ENCODE measurements at places on chromosomes 11 and 22.
A peak's percentile ranks its signal among the peaks of the same experiment; 100 is the strongest.

- DNase-seq, result no peak
Measured at GRCh38 chr11:47724041-47724729, 9.0 kb upstream of the AGBL2 start.

DNA sequence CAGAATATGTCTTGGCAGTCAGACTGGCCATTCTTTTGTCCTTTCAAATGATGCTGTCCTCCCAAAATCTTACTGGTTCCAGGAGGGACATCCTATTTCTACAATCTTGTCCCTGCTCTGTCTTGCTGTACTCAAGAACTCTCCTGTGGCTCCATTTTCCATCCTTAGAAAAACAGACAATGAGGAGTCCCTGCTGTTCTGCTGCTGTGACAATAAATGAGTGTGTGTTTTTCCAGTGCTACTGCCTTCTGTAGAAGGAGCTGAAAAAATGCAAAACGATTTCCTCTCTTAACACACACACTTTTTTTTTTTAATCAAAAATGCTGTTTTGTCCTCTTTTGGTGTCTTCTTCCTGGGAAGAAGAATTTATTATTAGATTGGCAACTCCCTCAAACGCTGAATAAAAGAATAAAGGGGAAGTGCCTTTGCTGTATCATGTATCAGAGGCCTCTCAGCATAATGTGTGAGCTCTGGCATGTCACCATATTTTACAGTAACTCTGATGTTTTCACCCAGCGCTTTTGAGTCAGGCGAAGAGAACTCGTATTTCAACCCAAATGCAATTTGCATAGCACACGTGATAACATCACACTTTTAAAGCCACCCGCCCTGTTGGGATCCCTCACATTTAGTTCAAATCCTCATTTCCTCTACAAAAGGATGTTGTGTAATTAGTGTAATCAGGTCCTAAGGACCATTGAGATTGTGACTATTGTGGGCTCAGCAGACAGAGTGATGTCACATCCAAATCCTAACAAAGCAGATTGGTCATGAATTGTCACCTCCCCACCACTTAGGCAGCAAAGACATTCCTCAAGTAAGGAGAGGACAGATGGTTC, 496.0 kb upstream of the LARGE1 start:
- no peak for DNase-seq

DNA sequence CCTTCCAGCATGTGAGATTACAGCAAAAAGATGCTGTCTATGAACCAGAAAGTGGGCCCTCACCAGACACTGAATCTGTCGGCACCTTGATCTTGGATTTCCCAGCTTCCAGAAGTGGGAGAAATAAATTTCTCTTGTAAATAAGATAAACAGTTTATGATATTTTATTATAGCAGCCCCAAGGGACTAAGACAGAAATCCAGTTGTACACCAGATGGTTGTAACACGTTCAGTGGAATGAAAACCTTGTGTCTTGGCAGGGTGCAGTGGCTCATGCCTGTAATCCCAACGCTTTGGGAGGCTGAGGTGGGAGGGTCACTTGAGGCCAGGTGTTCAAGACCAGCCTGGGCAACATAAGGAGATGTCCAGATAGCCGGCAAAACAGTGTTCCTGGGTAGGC, 61.8 kb downstream of the MCHR1 start:
- no peak for DNase-seq

DNA sequence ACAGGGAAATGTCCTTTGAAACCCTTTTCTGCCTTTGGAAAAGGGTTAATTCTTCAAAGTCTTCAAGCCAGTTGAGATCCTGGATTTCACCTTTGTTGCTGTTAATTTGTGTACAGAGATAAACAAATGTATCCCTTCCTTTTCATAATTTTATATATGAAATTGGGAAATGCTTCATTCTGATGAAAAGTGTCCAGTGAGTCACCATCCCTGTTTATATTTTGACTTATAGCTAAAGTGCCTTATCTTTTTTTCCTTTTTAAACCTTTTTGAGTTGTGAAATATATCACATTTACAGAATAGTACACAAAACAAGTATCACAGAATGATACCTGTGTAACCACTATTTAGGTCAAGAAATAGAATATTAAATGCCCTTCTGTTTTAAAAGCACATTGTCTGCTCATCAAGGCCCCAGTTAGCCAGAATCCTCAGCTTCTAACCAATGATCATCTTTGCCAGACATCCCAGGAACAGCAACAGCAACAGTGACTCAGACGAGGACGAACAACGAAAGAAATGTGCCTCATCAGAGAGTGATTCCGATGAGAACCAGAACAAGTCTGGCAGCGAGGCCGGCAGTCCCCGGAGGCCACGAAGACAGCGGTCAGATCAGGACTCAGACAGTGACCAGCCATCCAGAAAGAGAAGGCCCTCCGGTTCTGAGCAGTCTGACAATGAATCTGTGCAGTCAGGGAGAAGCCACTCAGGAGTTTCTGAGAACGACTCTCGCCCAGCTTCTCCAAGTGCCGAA, 27.3 kb downstream of the CTR9 start:
- DNase-seq, result no peak

- DNase-seq, result peak; percentile 21
Measured at GRCh38 chr11:95084509-95084908, 5.1 kb upstream of the ENDOD1 start.

- no peak for DNase-seq
Measured at GRCh38 chr11:3022300-3022967, 30.3 kb upstream of the NAP1L4 start.

DNA sequence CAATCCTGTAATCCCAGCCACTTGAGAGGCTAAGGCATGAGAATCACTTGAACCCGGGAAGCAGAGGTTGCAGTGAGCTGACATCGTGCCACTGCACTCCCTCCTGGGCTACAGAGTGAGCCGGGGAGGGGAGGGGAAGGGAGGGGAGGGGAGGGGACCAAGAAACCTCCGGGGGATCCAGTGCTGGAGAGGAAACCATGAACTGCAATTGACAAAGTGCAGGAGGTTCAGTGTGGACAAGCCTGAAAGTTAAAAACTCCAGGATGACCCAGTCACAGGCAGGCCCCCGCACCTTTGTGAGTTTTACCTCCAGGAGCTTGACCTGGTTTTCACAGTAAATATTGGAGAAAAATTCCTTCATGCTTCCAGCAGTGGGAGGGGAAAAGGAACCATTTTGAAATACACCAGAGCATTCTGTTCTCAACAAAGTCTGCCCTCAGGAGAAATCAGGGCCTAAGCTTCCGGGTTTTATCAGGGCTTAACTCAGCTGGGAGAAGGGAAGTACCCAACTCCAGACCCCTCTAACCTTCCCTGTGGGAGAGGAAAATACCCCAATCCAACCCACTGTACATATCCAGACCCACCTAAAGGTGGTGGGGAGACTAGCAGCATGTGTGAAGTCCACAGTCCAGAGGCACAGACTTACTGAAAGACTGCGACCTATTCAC, 15.5 kb upstream of the ZFTA start:
- DNase-seq, result no peak

- no peak for DNase-seq
Measured at GRCh38 chr11:1815751-1816150, 19.0 kb upstream of the SYT8 start.

DNA sequence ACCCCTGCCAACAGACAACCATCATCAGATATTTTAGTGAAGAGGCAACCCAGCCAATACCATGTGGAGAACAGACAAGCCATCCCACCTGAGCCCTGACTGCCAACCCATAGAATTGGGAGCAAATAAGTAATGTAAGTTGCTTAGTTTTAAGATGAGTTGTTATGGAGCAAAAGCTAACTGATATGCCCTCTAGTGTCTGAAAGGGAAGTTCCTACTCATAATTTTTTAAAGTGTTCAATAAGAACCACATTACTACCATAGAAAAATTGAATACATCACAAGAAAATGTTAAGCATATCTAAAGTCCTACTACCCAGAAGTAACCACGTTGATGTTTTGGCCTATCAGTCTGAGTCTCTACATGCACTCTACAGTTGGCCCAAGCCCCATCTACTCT, 50.8 kb upstream of the SLC36A4 start:
- DNase-seq, result no peak

- no peak for DNase-seq
Measured at GRCh38 chr22:46794491-46794890, 32.0 kb downstream of the TBC1D22A start.

DNA sequence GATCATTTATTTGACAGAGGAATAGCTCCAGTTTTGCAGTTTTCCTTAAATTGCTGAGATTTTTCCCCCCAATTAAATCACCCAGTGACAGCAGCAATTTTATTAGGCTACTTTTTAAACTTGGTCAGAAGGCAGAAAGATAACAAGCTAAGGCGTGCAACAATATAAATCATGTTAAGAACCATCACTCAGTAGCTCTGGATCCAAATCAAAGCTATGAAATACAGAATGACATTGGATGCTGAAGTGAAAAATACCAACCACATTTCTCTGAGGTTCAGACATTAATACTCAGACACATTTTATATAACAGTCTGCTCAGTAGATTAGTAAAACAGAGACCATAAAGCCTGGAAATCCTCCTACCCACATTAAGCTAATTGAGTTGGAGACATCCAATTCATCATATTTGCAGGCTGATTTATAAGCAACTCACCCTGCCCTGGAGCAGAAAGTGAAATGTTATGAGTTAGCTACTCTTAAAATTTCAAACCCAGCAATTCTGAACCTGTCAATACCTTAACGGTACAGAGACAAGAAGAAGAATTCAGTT, 1108.4 kb downstream of the DLG2 start:
- DNase-seq, result no peak

- DNase-seq, result peak; percentile 69
Measured at GRCh38 chr11:44538375-44539054, 26.9 kb upstream of the CD82 start.

DNA sequence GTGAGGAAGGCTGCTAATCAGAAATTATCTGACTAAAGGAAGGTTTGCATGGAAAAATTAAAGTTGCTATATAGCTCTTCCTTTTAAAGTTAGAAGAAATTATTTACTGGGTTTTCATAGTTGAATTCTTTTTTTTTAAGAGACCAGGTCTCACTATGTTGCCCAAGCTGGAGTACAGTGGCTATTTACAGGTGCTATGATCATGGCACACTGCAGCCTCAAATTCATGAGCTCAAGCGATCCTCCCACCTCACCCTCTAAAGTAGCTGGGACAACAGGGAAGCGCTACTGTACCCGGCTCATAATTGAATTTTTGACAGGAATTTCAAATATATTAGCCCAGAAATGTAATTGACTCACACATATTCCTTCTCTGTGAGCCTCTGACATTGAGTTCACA, 3.9 kb downstream of the MSANTD2 start:
- DNase-seq, result no peak

DNA sequence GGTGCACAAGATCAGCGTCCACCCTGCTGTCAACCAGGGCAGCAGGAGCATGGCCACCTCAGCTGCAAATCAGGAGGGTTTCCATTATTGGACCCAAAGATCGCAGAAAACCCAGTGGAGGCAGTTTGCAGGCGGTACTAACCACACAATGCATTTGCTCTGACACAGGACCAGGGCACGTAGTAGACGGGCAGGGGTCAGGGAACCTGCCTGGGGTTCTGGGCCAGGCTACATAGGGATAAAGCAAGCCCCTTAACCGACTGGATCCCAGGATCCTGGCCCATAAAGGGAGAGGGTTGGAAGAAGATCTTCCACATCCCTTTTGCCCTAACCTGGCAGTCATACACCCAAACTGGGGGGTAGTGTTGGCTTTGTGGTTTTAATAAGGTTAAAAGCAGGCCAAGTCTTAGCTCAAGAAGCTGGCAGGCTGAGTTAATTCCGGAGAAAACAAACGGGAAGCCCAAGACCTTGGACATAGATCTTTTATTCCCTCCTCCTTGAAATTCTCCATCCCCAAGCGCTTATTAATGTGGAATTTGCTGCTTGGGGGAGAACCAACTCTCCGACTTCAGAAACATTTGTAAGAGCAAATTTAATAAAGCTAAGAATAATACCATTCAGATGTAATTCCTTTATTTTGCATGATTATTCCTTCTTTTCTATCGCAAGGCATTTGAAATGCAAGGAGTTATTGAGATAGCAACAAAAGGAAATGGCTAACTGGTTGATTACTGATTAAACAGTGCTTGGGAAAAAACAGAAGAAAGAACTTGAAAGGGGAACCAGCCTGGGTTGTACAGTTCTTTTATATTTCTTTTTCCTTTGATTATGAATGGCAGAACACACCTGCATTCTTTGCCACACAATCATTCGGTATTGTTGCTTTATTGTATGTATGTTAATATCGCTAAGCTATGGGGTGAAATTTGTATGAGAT, 6.3 kb upstream of the ARHGAP8 start:
- DNase-seq, result no peak

- no peak for DNase-seq
Measured at GRCh38 chr11:95092549-95093324, 3.1 kb downstream of the ENDOD1 start.

GRCh38 chr11:130427581-130428315, 661 bp downstream of the ADAMTS8 start:
- no peak for DNase-seq

GRCh38 chr11:64616817-64617216, 25.8 kb downstream of the SLC22A12 start:
- DNase-seq, result no peak

DNA sequence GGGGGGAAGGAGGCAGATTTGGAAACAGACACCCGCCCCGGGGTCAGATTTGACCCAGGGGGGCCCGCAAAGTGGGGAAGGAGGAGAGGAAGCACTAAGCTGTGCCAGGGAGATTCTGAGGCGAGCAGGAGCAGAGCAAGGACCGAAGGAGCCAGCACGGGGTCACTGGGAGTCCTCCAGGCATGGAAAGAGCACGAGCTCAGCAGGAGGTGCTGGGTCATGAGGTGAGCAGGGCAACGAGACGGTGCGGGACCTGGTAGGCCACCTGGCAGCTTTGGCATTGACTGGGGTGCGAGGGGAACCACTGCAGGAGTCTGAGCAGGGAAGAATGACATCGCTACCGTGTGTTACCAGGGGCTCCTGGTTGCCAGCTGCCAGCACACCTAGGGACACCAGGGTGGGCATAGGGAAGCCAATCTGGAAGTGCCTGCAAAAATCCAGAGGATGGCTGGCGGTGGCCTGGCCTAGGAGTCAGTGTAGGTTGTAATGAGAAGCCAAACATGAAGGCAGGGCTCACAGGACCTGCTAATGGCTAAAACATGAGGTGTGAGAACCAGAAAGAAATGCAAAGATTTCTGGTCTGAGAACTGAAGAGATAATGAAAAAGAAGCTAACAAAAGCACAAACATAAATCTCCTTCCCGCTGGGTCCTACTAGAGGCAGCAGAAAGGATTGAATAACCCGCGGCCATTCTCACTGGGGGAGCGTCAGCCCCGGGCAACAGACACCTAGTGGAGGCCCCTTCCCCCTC, 63.5 kb downstream of the MICAL3 start:
- no peak for DNase-seq
